ENCODE measurements at places on chromosomes 6 and 20.
A peak's percentile ranks its signal among the peaks of the same experiment; 100 is the strongest.

- DNase-seq: no peak
These were observed 50.3 kb downstream of the RRBP1 start for GRCh38 chr20:17631576-17632319.

GRCh38 chr6:80769106-80769505 lies 662.6 kb downstream of the BCKDHB start:
- no peak for DNase-seq

- peak; percentile 15 for DNase-seq
These were observed 31.8 kb upstream of the GMPR start for GRCh38 chr6:16206595-16207037.

DNA sequence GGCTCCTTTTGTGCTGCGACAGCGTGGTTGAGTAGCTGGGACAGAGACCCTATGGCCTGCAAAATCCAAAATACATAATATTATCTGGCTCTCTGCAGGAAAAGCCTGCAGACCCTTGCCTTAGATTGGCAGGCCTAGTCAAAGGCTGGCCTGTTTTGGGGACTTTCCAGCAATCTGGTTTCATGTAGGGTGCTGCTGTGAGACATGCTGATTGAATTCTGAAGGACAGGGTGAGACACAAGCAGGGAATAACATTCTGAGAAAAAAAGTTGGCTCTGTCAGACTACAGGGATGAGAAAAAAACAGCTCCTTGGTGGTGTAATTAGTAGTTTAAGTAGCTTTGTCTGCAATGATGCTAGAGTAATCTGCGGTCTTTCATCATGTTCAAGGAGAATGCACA lies 402.7 kb upstream of the AGPAT4 start:
- DNase-seq: no peak

- no peak for DNase-seq
These were observed 532.8 kb downstream of the QKI start for GRCh38 chr6:163947276-163947675.

GRCh38 chr6:103699769-103700168 lies 1160.0 kb downstream of the HACE1 start:
- DNase-seq: no peak

DNA sequence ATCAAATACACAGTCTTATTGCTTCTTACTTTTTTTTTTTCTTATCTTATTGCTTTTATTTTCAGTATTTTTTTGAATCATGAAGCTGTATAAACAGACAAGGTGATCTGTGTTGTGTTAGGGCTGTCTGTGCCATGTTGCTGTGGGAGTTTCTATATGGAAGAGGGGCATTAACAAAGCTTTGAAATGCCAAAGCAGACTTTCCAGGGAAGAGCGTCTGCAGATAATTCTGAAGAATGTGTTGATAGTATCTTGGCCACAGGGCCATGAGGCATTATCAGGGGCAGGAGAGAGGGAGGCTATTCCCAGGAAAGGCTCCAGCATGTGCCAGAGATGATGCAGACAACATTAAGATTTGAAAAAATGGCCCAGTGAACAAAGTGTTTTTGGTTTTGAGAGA lies 354.5 kb downstream of the UTRN start:
- DNase-seq: no peak

GRCh38 chr20:64225171-64225595 lies 30.4 kb upstream of the PCMTD2 start:
- no peak for DNase-seq

- no peak for DNase-seq
These were observed 21.6 kb upstream of the FBXO30 start for GRCh38 chr6:145836170-145836569.

GRCh38 chr6:22497276-22497675 lies 72.1 kb upstream of the HDGFL1 start:
- no peak for DNase-seq

GRCh38 chr6:7813704-7814103 lies 87.8 kb downstream of the BMP6 start:
- no peak for DNase-seq

- DNase-seq: no peak
These were observed 342.7 kb downstream of the SMOC2 start for GRCh38 chr6:168783720-168784119.

- DNase-seq: peak; percentile 26
These were observed at the start of gene FERMT1 for GRCh38 chr20:6122873-6123648. Gene FERMT1, minus strand, starts transcription at chr20:6123030. Its CDS starts 3,476 bp downstream, at chr20:6119554.

DNA sequence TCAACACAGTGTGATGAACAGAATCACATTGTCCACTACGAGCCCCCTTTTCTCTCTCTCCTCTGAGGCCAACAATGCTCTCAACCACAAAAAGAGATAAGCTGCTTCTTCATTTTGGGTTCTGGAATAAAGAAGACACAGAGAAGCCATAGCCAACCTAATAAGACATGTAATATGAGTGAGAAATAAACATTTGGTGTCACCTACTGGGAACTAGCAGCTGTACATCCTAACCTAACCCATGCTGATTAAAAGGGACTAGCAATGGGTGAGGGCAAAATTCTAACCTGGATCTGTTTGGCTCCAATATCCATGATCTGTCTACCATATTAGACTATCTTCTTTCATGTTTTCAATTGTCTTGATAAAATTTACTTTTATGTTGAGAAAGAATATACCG lies 369.1 kb upstream of the MARCKS start:
- DNase-seq: no peak

DNA sequence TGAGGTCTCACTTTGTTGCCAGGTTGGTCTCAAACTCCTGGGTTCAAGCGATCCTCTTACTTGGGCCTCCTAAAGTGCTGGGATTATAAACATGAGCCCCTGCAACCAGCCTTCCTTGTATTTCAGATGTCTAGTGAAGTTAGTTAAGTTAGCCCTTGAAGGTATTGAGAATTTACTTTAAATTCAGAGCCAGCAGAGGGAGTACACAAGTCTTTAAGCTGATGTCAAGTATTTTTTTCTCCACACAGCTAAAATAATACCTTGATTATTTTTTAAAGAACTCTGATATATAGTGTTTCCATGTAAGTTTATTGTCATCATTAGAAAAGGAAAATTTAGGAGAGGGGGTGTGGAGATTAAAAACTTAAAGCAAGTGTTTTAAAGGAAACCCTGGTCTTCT lies 9.8 kb downstream of the FOXO3 start:
- no peak for DNase-seq

DNA sequence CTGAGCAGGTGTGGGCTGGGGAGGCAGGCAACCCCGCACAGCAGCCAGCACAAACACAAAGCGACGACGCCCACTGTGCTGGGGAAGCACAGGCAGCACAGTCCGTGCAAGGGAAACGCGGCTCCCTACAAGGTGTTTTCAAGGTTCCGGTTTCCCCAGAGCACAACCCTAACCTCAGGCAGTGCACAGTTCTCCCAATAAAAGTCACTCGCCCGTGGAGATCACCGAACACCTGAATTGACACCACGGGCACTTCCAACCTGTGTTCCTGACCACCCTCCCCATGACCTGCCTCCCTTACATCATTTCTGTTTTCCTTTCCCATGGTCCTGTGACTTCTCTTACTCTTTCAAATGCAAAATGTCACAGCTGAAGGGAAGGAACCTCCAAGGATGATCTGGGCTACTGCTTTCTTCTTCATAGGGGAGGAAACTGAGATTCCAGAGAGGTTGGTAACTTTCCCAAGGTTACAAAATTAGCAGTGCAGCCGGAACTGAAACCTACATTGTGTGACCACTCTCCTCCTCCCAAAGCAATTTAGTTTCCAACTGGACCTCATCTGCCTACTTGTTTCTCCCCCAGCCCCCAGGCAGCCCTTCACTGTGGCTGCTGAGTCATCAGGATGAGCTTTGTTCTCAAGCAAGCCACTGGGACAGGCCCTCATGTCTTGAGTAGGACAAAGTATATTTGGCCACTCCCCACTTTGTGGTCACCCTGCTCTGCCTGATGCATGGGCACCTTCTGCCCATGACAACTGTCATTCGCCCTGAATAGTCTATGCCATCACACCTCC lies 125.3 kb downstream of the ATXN1 start:
- DNase-seq: no peak

- DNase-seq: no peak
These were observed 54.7 kb downstream of the GFOD1 start for GRCh38 chr6:13432526-13433184.

- DNase-seq: no peak
These were observed 26.0 kb upstream of the CENPW start for GRCh38 chr6:126313941-126314340.

DNA sequence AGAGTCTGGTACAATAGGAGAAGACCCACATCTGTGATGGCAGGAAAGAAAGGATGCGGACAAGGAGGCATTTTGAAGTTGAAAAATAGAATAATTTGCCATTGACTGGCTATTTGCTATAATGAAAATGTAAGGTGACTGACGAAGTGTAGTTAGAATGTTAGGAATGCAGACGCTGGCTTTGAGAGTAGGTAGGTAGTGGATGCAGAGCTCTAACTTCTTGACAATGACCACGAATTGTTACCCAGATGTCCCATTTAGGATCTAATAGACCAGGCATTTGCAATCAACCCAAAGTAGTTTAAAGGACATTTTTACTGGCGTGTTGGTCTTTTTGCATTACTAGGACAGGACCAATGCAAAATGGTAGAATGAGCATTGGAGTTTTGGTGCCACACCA lies 14.2 kb downstream of the MLIP start:
- DNase-seq: no peak

- DNase-seq: no peak
These were observed 12.1 kb downstream of the TMEM200A start for GRCh38 chr6:130377915-130378314.

- no peak for DNase-seq
These were observed 26.2 kb downstream of the MOCS1 start for GRCh38 chr6:39907871-39908575.

- DNase-seq: no peak
These were observed 23.6 kb upstream of the FABP7 start for GRCh38 chr6:122755901-122756300.

DNA sequence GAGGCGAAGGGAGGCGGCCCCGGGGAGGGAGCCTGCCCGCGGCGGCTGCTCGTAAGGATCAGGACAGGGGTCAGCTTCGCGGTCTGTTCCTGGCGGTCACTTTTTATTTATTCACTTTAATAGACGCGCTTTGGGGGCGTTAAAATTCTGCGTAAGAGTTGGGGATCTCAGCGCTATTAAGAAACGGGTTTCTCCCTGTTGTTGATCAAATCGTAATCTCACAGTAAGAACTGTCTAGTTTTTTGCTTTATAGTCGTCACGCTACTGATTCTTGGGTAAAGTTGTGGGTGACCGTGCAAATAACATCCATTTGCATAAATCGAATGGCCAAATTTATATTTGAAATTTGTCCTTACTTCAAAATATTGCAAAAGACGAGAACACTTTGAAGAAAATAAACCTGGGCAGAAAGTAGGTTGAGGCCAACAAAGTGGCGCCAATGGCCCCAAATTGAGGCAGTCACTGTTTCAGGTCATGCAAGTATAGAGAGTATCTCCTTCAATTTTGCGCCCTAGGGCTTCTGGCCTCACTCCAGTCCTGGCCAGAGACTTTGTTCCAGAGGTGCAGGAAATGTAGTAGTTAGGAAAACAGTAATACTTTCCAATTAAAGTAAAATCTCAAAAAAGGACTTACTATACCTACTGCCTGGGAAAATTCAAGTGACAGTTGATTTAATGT lies 963 bp upstream of the RMND1 start:
- DNase-seq: no peak

- DNase-seq: no peak
These were observed 37.4 kb upstream of the JAG1 start for GRCh38 chr20:10710991-10711775.

- DNase-seq: no peak
These were observed 41.9 kb downstream of the CDH4 start for GRCh38 chr20:61293951-61294350.

DNA sequence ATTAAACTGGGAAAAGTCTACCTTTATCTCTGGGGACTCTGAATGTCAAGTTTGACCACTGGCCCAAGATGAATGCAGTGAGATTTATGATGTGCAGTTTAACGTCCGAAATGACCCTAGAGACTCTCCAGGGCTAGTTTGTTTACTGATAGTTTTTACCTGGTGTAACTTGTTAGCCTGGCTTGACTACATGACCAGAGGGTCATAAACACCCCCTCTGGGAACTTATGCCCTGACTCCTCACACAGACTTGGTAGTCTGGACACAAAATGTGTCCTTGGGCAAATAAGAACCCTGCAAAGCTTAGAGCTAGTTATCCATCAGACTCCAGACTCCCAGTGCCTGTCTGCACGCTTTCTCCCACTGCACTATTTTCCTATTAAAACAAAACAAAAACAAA lies 606.5 kb downstream of the HACE1 start:
- no peak for DNase-seq

GRCh38 chr6:44012078-44012493 lies 115.2 kb downstream of the MRPL14 start:
- no peak for DNase-seq

DNA sequence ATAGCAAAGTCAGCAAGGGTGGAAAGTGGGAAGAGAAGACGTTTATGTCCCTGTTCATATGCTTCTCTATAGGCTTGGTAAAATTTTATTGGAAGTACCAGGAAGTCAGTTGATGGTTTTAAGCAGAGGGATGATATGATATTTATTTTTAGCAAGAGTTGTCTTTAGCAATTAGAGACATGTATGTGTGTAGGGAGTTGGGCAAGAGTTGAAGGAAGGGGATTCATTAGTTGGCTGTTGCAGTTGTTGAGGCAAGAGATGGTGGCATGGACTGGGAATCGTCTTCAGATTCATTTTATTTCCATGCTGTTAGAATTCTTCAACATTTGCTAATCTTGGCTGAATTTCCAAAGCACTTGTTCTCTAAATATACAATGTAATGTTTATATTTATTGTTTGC lies 85.6 kb downstream of the QKI start:
- DNase-seq: no peak

- DNase-seq: no peak
These were observed 642 bp downstream of the GZF1 start for GRCh38 chr20:23362392-23363256.

DNA sequence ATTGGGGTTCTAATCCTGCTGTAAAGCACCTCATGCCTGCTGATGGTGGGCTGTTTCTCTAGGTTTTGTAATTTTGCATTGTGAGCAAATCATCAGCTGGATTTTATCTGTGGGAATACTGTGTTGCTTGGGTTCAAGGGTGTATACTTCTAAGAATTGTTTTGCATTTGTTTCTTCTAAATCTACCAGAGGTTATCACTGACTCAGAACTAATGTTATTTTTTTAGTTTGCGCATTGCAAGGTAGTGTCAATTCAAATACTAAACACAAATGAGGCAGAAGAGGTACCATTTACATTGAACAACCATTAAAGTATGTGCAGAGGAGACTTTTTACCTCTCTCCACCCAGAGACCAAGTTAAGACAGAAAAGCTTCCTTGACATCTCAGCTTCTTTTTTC lies 60.0 kb downstream of the CEP162 start:
- DNase-seq: no peak

- no peak for DNase-seq
These were observed 15.7 kb upstream of the SPO11 start for GRCh38 chr20:57313951-57314350.
